Stimulated activated CD8-positive, alpha-beta memory T cell treated with anti-CD3 and anti-CD28 coated beads, Interleukin-4, amount 100 ng/mL, for 1 hour (primary cell): ENCODE measurements at places on chromosomes 3 and 15.

- no peak for DNase-seq
Observed at GRCh38 chr3:73365756-73366397, 258.9 kb downstream of the PDZRN3 start.

GRCh38 chr3:55891106-55891505, 404.0 kb upstream of the WNT5A start:
- no peak for DNase-seq

- DNase-seq, result no peak
Observed at GRCh38 chr3:67418426-67419217, 235.8 kb downstream of the SUCLG2 start.

DNA sequence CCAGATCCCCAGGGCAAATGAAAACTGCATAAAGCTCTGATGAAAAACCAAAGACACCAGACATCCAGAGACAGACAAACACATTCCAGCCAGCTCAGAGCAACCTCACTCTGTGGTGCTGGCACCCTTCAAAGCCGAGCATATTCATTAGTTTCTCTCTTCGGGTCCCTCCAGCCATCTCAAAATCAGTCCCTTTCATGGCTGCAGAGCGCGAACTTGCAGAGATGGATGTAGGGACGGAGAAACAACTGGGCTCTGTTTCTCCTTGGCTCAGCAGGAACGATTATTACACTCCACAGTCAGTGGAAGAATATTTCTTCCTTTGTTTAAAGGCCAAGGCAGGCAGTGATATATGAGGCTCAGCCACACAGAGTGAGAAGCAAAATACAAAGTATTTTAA, 50.4 kb upstream of the SYN2 start:
- DNase-seq, result no peak

- no peak for DNase-seq
Observed at GRCh38 chr15:85582131-85583079, 202.0 kb downstream of the AKAP13 start.

GRCh38 chr15:61831505-61831921, 228.7 kb downstream of the VPS13C start:
- DNase-seq, result no peak

GRCh38 chr3:17605032-17605431, 137.4 kb downstream of the TBC1D5 start:
- no peak for DNase-seq

DNA sequence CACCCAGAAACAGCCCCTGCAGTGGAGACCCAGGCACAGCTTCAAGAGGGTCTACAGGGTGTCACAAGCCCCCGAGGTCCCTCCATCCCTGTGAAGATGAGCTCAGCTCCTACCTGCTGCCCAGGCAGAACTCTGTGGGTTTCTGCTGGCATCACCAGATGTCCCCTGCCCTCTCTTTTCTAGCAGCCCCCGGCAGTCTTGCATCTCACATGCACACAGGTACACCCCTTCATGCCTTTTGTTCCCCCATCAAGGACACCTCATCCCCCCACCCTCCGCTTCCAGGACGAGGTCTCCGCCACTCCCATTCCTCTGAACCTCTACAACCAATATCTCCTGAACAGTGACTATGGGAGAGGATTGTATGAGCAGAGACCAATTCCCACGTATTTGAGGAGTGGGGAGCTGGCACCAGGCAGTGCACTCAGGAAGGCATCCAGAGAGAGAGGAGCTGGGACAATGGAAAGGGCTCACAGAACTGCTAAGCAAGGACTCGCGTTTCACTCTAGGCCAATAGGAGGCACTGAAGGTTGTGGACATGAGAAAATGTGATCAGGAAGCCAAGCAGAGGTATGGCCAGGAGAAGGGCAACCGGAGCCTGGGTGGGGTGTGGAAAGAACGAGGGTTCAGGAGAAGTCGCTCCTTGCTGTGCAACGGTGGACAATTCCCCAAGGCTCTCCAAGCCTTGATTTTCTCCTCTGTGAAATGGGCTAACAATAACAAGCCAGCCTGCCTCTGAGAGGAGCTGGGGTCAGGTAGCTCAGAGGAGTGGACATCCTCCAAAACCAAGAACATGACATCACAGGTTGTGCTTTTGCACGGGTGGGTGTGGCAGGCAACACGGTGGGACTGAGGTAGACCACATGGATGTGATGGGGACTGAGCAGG, 115.2 kb downstream of the CHSY1 start:
- no peak for DNase-seq

DNA sequence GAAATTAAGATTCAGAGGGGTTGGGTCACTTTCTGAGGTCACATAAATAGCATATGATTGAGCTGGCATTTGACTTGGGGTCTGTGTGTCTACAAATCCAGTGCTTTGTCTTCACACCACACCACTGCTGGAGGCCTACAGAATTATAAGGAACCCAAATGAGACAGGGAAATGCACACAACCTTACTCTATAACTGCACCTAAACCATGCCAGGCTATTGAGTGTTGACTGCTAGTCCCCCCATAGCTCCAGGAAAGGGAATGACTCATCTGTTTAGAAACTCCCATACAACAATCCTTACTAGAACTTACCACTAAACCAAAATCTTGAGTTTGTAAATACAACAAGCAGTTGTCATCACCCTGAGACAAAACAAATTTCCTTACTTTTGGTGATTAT, 16.9 kb upstream of the TSC22D2 start:
- DNase-seq, result no peak

DNA sequence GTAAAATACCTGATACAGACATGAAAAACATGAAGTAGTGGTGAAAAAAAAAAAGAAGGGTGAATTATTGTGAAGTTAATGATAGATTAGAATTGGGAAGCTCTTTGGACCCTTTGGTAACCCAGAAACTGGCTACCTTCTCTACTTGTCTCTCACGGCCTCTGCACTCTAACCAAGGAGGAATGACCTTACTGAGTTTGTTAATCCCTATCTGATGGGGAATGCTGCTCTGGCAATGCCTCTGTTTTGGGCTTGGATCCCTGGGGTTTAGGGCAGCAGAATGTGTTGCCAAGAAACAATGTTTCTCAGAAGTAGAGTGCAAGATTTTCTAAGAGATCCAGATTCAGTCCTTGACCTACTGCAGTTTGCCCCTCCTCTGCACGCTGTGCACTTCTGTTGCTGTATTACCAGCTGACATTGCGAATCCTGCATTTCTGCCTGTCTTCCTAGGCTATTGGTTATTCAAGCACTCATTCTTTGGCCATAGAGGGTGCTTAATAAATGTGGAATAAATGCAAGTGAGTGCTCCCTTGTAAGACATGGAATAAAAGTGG, 49.2 kb upstream of the MAP3K13 start:
- no peak for DNase-seq

DNA sequence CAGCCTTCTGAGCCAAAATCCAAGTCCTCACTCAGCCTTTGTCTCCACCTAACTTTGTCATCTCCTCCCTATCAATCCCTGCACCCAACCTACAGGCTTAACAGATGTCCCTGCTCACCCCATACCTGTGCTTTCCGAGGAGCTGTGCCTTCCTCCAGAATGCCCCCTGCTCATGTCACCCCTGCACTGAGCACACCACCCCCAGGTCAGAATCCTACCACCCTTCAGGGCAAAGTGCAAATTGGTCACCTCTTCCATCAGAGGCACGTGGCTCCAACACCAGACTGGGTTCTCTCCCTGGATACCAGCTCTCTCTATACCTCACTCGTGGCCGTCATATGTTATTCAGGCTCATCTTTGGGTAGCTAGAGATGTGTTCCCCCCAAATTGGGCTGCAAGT, 29.8 kb downstream of the HOMER2 start:
- DNase-seq, result no peak

DNA sequence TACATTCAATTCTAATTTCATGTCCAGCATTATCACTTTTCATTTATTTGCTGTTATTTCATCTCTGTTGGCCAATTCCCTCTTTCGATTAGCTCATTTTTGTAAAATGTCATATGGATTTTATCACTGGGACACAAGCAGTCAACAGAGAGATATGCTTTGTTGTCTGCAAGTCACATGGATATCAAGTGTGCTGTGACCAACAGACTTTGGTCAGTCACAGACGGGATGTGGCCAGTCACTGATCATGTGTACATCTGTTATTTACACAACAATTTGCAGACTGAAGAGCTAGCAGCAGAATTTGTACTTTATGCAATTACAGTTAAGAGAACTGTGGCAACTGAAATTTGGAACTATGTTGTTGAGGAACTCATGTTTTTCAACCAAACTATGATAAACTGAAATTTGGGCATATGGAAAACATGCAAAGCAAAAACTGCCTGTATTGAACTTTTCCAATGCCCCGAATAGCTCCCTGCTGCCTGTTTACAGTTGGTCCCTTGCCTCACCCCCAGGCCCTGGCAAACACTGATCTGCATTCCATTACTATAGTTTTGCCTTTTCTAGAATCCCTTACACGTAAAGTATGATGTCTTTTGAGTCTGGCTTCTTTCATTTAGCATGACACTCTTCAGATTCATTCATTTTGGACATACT, 104.4 kb downstream of the RPL22L1 start:
- DNase-seq, result no peak

DNA sequence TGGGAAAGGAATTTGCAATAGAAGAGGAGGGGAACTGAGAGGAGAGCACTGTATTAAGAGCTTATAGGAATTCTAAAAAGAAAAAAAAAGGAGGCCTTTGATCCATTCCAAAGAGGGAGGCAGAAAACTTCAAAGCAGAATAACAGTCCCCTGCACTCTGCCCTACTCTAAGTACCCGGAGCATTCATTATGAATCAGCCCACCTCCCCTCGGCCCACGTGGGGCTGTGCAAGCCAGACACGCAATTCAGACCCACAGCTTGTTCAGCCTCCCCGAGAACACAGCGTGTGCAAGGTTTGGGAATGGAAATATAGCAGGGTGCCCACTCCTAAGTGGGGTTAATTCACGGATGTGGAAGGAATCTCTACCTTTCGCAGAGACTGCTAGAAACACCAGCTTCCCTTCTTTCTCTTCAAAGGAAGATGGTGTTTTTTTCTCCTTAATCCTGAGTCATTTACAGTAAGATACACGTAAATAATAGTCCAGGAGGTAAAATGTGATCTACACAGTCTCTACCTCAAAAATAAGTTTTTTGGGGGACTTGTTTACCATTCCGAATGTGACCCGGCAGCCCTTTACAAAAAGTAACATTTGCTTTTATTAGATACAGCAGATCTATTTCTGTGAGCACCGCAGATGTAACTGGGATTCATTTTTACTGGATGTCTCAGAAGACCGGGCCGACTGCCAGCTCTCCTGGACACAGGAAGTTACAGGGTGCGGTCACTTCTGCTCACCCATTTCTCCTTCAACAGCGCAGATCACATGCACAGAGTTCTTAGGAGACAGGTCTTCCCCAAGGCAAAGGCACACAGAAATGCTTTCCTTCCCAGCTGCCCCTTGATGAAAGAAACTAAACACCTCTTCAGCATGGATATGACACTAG, 768.5 kb upstream of the CFAP20DC start:
- no peak for DNase-seq

GRCh38 chr3:152443212-152444023, 174.7 kb downstream of the MBNL1 start:
- no peak for DNase-seq

- no peak for DNase-seq
Observed at GRCh38 chr3:123759871-123760270, 124.3 kb downstream of the MYLK start.

DNA sequence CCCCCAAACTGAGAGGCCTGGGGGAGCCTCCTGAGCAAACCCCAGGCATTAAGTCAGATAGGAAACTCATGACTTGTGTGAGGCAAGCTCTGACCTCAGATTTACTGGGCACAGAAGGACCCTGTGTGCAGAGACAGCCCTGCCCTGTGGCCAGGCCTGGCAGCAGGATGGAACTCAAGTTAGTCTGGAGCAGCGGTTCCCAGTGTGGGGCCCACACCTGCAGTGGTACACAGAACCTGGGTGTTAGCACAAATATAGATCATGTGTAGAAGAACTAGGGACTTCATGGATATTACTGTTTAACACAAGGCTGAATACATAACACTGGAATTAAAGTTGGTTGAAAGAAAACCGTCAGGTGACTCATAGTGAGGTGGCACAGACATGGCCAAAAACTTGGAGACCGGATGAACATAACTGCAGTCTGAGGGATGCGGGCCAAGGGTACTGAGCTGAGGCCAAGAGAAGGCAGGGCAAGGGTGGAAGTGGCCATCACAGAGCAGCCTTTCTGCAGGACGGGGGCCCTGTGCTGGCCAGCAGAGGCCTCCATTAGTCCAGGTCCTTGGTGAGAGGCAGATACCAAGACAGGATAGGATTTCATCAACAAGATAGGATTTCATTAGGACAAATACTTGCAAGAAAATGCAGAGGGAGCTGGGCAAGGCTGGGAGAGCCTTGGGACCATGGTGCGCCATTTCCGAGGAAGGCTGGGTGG, 40.9 kb downstream of the IRAK2 start:
- DNase-seq, result no peak

GRCh38 chr3:137693791-137694190, 70.3 kb upstream of the SOX14 start:
- DNase-seq, result no peak

- DNase-seq, result no peak
Observed at GRCh38 chr3:32630266-32630665, 54.7 kb upstream of the CNOT10 start.

- DNase-seq, result no peak
Observed at GRCh38 chr3:171541647-171542046, 81.4 kb upstream of the TNIK start.

GRCh38 chr3:16056217-16056616, 118.3 kb upstream of the GALNT15 start:
- DNase-seq, result no peak

DNA sequence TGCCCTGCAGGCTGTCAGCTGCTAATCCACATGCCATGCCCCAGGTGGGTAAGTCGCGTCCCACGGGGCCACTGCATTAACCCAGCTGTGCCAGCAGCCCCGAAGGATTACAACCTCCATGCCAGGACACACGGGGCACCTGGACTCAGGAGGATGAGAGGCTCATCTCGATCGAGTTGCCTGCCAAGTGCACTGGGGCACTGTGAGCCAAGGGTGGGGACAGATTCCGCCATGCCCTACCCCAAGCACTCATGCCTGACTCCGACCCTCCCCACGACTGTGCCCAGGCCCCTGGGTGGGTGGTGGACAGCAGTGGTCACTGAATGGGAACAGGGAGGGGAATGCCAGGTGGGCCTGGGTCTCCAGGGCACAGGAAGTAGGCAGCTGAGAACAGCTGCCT, 20.7 kb upstream of the SNRPA1 start:
- no peak for DNase-seq

DNA sequence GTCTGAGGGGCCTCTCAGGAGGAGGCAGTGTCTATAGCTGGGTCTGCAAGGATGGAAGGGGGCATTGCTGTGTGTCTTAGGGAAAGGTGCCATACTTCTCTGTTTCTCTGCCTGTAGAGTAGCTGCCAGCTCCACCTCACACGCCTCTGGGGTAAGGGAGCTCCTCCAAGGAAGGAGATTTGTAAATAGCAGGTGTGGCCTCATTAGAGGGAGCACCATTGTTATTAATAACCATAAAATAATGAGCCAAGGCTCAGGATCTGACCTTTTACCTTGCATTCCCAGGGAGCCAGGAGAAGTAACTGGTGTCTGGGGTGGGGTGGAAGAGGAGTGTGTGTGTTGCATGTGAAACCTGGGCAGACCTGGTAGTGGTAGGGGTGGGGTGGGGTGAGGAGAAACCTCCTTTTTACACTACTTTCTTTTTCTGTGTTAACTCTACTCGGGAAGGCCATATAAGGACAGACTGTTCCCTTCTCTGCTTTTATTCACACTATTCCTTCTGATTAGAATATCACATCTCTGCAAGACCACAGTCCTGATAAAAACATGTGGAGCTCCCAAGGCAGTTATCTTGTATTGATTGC, 2.2 kb upstream of the C15orf39 start:
- no peak for DNase-seq
